ENCODE measurements at places on chromosomes 13 and 19.

DNA sequence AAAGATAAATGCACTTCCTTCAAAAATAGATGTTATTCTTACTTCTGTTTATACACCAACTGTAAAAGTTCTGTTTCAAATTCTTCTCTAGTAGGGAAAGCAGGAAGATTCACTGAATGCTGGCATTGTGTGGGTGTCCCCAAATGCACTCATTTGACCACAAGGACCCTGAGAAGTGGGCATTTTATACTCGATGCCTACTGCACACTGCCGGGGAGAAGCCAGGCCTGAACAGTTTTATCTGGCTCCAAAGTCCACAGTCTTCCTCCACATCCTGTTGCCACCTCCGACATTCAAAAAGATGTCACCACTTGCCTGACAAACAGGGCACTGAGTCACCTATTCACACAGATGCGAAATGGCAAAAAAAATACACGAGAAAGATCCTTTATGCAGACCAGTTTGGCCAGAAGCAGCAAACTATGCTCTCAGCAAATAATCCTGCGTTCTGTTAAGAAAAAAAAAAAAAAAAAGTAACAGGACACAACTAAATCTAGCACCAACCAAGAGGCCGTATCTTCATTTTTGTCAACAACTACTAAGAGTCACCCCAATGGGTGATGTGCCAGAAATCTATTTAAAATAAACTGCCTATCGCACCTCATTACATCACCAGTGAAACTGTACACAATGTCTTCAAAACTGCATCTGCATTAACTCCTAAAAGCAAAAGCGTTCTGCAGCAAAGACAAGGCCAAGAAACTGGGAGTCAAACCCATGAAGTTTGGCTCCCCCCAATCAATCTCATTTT lies 6.2 kb downstream of the ZC3H4 start:
- DNase-seq: no peak

DNA sequence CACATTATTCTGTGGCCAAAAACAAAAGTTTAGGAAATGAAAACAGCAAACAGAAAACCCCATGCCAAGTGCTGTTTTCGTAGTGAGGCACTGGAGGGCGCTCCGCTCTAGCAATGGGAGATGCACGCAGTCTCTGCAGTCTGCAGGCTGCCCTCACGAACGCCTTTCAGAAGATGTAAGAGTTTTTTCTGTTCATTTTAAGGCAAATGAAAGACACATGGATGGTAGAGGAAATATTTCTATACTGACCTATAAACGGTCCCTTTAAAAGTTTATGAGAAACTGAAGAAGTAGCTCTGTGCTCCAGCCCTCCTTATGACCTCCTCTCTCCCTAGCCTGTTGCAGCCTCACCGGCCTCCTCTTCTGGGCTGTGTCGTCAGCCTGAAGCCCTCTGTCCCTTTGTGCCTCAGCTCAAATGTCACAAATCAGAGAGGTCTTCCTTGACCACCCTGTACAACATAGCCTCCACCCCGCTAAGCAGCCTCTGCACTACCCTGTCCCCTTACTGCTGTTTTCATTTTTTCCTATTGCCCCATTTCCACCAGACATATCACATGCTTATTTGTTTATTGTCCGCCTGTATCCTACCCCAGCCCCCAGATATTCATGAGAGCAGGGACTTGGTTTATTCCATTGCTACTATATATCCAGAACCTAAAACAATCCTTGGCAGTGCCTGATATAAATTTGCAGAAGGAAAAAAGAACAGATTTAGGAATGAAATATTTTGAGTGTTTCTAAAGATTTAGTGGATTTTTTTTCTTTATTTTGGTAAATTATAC lies 116.4 kb downstream of the TM9SF2 start:
- no peak for DNase-seq

DNA sequence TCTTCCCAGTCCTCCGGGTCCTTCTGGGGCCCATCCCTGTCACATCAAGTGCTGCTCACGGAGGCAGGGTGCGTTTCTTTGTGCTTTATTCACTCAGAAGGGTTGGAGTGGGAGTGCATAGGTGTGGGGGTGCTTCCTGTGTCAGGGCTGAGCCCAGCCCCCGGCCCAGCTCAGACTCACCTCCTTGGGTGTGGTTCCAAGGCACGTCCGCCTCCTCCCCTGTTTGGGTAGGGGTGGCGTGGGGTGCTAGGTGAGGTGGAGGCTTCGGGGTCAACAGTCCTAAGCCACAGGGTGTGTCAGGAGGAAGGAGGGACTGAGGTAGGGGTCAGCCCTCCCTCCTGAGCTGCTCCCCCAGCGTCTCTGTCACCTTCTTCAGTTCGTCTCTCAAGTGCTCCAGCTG lies 3.1 kb downstream of the CCER2 start:
- DNase-seq: no peak

GRCh38 chr19:18729933-18730530 lies 46.6 kb downstream of the CRTC1 start:
- no peak for DNase-seq

DNA sequence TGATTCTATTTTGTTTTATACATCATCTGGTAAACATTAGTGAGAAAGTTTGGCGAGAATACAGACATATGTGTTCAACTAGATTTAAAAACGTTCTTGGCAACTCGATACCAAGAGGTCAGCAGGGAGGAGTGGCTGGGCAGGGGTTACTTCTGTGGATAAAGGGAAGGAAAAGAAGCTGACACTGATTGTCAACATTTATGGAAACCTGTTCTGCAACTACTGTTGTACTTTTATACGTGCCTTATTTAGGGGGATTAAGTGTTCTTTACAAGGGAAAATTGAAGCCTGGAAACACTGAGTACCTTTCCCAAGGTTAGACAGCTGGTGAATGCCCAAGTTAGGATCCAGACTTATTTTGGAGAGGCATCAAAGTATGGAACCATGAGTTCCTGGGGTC lies 65.0 kb downstream of the MTUS2 start:
- no peak for DNase-seq

DNA sequence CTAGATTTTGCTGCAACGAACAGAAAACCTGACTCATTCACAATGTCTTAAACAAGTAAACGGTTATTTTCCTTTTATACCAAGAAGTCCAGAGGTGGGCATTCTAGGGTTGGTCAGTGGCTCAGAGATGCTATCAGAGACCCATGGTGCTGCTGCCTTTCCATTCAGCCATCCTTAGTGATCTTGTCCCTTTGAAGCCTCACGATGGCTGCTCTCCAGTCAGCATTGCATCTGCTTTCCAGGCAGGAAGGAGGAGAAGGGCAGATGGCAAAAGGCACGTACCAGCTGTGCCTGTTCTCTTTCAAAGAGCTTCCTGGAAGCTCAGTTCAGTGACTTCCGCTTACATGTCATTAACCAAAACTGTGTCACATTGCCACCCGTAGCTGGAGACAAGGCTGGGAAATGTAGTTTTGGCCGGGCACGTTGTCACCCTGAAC lies 30.1 kb downstream of the WDFY2 start:
- DNase-seq: no peak

DNA sequence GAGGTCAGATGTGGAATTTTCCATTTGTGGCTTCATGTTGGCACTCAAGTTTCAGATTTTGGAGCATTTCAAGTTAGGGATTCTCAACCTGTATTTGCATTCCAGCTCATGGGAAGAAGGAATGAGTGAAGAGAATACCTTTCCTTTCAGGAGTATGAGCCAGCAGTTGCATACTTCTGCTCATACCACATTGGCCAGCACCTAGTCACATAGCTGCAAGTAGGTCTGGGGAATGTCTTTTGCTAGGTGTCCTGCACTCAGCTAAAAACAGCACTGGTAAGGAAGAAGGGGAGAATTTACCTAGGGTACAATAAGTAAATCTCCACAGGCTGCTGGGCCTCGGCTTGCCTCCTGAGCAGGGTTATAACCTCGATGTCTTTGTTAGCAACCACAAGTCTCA lies 24.6 kb upstream of the ATP8A2 start:
- no peak for DNase-seq

GRCh38 chr19:39436350-39436716 lies 584 bp upstream of the RPS16 start:
- DNase-seq: no peak

DNA sequence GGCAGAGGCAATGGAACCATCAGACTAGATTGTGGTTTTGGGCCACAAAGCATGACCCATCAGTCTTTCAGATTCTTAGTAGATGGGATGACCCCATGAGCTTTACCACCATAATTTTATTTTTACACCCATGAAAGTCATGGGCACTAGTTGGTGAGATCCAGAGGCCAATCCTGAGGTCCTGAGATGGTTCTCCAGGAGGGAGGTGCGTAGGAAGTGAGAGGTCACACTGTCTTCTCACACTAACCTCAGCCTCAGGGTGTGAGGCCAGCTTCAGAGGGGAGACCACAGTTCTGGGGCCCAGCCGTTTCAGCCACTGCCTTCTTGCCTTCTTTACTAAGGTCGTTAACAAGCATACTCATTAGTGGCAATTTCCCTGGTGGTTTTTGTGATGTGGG lies 106.4 kb downstream of the AKAP11 start:
- DNase-seq: no peak

DNA sequence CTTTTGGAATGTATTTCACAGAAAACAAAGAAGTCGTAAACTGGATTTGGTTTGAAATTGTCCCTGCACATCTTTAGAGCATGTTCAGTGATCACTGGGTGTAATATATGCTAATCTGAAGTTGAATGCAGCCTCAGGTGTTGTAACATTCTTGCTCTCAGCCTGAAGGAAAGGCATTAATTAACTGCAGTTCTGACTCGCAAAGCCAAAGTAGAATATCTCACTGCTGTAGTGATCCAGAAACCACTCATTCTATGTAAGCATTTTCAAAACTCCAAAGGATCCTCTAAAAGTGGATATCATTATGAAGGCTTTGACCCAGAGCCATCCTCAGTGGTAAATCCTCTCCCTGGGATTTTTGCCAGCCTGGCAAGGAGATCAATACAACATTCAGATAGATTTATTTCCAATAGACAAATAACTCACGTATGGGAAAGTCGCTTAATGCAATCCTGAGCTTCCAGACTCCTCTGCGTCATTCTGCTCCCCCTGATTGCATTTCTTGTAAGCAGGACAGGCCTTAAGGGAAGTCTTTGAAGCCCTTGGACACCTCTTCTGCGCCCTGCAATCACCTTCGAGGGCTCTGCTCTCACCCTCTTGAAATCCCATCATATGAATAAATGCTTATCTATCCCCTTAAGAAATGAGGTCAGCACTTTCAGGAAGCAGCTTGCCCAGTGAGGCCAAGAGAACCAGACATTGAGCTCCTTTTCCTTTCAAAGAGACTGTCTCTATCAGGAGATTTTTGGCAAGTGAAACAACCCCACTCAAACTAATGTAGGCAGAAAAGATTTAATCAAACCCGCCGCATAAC lies 301.7 kb upstream of the NBEA start:
- DNase-seq: no peak

DNA sequence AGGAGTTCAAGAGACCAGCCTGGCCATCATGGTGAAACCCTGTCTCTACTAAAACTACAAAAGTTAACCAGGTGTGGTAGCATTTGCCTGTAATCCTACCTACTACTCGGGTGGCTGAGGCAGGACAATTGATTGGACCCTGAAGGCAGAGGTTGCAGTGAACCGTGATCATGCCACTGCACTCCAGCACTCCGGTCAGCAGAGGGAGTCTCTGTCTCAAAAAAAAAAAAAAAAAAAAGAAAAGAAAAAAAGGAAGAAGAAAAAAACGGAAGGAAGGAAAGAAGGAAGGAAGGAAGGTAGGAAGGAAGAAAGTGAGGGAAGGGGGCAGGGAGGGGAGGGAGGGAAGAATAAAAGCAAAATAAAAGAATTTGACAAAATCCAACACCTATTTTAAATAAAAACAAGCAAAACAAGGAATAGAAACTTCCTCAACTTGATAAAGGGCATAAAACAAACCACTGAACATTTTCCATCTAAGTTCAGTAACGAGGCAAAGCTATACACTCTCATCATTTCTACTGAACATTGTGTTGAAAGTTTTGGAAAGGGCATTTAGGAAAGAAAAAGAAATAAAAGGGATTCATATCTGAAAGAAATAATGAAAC lies 411.6 kb upstream of the SLITRK5 start:
- DNase-seq: no peak

DNA sequence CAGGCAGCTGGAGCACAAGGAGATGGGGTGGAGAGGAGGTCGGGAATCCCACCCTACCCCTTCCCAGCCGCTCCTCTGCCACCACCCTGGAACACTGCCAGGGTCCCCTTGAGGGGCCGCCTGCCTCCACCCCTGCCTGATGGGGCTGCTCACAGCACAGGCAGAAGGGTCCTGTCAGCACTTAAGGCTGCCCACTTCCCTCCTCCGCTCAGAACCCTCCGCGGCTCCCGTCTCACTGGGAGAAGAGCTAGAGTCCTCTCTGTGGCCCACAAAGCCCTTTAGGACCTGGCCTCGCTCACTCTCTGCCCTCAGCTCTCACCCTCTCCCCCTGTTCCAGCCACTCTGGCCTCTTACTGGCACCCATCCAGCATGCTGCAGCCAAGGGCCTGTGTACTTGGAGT lies 3.4 kb upstream of the POLD1 start:
- no peak for DNase-seq

- no peak for DNase-seq
Measured at GRCh38 chr13:30934803-30935202, 2.3 kb downstream of the TEX26 start.

GRCh38 chr13:64791373-64791772 lies 2438.8 kb downstream of the PCDH9 start:
- no peak for DNase-seq

DNA sequence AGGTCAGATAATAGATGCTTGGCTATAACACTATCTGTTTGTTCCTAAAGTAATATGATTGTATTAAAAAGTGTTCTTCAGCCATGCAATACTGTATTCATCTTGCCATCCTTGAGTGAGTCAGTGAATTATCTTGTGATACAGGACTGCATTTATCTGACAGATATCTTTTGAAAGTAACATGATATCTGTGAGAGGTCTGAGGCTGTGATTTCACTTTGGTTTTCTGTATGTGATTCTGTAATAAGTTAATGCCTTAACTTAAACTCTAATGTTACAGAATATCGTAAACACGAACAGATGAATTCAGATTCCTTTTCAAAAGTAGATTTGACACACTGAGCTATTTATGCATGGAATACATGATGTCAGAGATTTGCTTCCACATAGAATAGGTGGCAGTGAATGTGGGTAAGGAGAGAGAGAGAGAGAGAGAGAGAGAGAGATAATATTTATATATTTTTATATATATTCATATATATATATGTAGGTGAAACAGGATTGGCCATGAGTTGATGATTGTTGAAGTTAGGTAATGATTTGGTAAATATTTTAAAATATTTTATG lies 97.9 kb upstream of the RNF113B start:
- DNase-seq: peak; percentile 49

DNA sequence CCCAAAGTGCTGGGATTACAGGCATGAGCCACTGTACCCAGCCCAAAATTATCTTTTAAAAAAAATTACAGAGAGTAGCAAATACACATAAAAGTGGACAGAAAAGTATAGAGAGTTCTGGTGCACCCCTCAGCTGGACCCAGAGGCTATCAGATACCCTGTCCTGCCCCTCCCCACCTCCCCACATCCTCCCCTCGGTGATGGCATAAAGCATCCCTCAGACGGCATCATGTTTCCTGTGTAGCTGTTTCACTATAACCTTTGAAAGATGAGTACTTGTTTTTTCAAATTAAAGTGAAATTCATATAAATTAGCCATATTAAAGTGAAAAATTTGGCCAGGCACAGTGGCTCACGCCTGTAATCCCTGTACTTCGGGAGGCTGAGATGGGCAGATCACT lies 20.1 kb downstream of the SLC27A1 start:
- no peak for DNase-seq
